ENCODE measurements at places on chromosomes 3 and 15.

GRCh38 chr3:150376001-150376848 lies 31.9 kb upstream of the TSC22D2 start:
- no peak for DNase-seq

- no peak for DNase-seq
Measured at GRCh38 chr15:86382341-86382740, 302.7 kb downstream of the AGBL1 start.

GRCh38 chr3:116040152-116040551 lies 405.1 kb downstream of the LSAMP start:
- no peak for DNase-seq

DNA sequence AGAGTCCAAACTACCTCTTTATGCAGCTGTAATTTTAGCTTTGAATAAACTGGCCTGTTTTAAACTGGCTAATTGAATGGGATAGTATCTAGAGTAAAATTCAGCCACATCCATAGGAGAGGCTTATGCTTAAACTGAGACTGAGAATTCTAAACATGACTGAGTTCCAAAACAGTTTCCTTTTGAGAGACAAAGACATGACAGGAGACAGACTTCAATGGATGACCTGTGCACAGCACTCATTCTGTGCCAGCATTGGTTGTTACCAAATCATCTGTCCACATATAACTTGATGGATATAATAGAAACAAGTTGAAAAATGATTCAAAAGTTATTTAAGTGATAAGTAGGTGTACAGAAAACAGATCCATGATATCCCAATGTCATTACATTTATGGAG lies 20.9 kb downstream of the IL12A start:
- no peak for DNase-seq

DNA sequence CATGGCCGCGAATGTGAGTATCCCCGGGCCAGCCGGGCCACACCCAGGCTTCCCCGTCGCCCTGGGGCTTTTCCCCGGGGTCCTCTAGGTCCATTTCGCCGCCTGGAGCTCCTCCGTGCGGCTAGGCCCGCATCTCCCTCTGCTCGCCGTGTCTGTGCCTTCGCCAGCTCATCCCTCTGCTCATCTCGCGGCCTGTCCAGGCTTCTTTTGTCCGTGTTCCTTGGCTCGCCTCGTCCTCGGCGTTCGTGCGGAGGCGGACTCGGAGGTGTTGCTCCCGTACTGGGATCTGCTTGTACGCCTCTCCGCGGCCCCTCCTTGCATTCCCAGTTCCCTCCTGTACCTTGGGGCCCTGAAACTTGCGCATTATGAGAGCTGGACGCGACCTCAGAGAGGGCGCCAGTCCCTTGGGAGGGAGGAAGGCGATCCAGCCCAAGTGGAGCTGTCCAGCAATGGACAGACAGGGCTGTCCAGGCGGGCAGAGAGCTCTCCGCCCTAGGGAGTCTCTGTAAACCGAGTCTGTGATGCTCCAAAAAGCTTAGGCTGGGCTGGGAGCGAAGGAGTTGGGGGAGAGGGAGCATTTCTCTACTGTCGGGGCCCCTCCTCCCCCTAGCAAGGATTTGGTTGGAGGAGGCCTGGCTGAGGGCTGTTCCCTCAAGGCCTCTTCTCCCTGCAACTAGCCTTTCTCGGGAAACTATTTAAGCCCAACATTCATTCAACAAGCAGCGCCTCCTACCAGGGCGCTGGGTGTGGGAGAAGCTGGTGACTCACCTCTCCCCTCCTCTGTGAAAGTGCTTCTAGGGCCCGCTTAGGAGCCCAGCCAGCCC lies 553 bp downstream of the TMEM43 start:
- DNase-seq, result no peak

- no peak for DNase-seq
Measured at GRCh38 chr15:76501726-76502125, 165.2 kb downstream of the ISL2 start.

DNA sequence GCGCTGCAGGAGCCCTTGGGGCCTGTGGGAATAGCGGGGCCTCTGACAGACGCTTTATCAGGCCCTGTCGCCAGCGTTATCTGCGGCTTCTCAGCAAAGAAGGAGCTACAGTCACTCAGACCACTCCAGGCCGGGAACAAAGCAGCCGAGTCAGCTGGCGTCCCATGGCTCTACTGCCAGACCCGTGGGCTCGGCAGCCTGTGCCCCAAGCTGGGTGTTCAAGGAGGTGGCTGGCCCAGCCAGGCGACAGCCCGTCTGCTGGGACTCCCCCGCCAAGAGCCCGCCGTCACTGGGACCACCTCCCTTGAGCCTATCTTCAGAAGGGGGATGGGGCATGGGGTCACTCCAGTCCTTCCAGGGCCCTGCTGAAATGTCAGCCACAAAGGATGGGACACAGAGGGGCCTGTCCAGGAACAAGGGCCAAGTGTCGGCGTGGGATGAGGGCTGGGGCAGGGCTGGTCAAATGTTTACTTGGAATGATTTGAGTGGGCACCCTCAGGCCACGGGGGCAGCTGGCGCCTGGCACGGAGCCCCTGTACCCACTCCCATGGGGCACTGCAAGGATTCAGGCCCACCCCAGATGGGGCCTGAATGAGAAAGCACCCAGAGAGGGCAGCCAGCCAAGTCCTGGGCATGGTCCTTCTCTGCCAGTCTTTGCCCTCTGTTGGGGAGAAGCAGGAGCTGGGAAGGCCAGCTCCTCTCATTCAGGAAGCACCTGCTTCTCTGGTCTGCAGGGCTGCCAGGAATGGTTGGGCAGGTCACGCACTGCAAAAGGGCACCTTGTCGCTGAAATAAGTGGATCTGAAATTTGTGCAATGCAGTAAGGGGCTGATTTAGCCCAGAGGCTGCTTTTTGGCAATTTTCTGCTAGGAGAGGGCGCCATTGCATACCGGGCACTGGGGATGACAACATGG lies 148.3 kb downstream of the SMAD6 start:
- DNase-seq, result no peak

- peak; percentile 46 for DNase-seq
Measured at GRCh38 chr3:46946856-46947545, 29.5 kb downstream of the CCDC12 start.

DNA sequence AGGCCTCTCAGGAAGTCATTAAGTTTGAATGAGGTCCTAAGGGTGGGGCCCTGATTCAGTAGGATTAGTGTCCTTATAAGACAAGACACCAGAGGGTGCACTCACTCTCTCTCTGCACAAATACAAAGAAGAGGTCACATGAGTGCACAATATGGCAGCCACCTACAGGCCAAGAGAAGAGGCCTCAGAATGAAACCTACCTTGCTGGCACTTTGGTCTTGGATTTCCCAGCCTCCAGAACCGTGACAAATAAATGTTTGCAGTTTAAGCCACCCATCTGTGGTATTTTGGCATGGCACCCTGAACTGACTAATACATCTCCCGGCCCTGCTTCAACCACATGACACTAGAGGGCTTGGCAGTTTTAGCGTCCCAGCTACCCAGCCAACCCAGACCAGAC lies 73.9 kb upstream of the CHRNB4 start:
- no peak for DNase-seq

DNA sequence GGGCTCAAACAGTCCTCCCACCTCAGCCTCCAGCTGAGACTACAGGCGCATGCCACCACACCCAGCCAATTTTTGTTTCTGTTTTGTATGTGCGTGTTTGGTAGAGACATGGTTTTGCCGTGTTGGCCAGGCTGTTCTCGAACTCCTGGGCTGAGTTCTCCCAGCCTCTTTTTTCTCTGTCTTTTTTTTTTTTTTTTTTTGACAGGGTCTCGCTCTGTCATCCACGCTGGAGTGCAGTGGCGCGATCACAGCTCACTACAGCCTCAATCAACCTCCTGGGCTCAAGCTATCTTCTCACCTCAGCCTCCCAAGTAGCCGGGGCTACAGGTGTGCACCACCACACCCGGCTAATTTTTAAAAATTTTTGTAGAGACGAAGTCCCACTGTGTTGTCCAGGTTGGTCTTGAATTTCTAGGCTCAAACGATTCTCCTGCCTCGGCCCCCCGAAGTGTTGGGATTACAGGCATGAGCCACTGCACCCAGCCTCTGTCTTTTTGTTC lies 867 bp upstream of the DCAF1 start:
- DNase-seq, result no peak

DNA sequence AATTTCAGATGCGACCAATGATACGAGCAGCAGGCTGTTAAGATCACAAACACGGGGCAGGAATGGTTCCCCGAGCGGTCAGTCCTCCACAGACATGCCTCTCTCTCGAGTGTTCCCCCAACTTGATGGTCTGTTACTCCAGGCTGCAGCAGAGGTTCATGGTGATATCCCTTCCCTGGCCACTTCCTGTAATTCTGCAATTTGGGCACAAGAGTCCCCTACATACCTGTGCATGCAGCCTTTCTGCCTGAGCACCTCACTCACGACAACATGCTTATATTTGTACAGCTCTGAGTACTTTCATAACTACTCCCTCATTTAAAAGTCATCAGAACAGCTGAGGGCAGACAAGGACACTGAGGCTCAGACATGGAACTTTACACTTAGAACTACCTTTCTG lies 408.1 kb upstream of the NR2F2 start:
- DNase-seq, result no peak

- DNase-seq, result no peak
Measured at GRCh38 chr3:183198939-183199338, 36.4 kb upstream of the LAMP3 start.

- DNase-seq, result no peak
Measured at GRCh38 chr15:25250011-25250596, 188.7 kb downstream of the UBE3A start.

DNA sequence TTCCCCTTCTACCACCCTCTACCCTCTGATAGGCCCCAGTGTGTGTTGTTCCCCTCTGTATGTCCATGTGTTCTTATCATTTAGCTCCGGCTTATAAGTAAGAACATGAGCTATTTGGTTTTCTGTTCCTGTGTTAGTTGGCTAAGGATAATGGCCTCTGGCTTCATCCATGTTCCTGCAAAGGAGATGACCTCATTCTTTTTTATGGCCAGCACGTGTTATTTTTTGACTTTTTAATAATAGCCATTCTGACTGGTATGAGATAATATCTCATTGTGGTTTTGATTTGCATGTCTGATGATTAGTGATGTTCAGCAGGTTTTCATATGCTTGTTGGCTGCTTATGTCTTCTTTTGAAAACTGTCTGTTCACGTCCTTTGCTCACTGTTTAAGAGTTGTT lies 63.1 kb upstream of the NPHP3 start:
- no peak for DNase-seq

- DNase-seq, result no peak
Measured at GRCh38 chr15:65334586-65335231, 30.2 kb downstream of the RNU5B-1 start.

GRCh38 chr3:43236008-43236407 lies 50.3 kb upstream of the SNRK start:
- DNase-seq, result no peak

GRCh38 chr3:23960649-23961048 lies 15.6 kb downstream of the NR1D2 start:
- DNase-seq, result no peak

GRCh38 chr3:38268087-38268486 lies 2.5 kb downstream of the SLC22A13 start:
- DNase-seq, result no peak

DNA sequence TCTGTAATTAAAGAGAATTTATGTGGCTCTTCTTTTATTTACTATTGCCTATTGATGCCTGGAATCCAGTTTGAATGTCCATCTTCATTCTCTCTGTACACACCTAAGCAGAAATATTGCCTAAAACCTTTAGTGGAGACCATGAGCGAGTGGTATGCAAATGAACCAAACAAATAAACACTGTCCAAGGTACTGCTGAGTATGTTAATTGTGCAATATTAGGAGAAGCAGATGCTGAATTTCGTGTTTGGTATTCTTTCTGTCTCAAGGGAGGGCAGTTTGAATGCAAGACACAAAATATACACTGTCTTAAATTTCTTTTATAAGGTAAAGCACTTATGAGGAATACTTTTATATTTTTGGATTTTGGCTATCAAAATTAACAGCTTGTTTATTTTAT lies 440.9 kb downstream of the RBMS3 start:
- no peak for DNase-seq

DNA sequence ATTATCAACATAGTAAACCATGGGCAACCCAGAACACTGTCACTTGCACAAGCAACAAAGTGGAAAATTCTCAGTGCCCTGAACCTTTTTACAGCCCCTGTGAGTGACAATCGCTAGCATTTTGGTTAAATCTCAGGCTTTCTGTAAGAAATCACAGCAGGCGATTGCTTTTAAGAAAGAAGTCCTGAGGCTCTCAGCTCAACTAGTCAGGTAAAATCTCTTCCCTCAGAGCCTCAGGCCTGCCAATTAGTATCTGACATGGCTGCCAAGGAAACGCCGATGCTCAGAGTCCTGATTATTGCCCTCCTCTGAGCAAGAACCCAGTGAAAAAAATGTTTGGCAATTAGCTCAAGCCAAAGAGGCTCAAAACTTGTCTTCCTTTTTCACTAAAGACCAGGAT lies 530.8 kb downstream of the DIPK2A start:
- DNase-seq, result no peak

DNA sequence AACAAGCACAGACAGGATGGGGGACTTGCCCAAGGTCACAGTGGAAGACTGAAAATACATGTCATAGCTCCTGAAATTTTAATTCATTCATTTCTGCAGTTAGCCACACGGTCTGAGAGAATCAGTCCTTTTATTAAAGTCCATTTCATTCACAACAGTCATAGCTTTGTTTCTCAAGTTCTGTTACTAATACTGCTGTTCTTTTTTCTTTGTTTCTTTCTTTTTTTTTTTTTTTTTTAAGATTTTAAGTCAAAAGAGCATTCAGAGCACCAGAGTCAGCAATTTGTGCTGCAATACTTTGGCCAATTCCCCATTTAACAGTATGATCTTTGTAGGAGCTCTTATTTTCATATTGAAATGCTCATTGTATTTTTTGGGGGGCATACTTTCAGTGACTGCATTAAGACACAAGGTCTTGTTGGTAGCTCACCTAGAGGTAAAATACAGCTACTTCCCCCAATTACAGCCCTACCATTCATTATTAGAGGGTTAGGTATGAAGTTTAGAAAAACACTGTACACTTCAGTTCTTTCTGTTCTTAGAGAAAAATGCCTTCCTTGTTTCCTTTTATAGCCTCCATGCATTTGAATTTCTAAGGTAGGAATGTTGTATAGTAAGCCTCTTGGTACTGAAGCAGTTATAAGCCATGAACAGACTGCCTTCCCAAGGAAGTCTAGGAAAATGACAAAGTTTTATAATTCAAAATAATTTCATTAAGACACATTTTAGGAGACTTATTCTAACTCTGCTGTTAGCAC lies 9.6 kb downstream of the GALK2 start:
- DNase-seq, result no peak

- DNase-seq, result no peak
Measured at GRCh38 chr3:120625159-120625586, 29.0 kb downstream of the NDUFB4 start.

DNA sequence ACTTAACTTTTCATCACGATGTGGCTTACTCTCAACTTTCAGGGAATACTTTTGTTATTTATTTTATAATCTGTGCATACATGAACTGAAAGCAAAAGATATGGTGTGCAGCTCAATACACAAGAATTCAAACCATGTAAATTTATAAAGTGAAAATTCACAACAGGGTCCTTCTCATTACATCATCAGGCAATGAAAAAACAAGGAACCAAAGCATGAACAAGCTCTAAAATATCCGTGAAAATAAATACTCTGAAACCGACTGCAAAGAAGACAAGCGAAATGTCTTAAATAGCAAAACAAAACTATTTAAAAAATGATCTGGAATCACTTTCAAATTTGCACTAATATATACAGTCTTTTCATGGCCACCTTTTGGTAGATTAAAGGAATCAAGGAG lies 28.9 kb downstream of the GNB5 start:
- DNase-seq, result no peak
